ENCODE measurements at places on chromosomes 2 and 18.

GRCh38 chr2:8004250-8004681 is 677.6 kb upstream of the ID2 start:
- DNase-seq = no peak

DNA sequence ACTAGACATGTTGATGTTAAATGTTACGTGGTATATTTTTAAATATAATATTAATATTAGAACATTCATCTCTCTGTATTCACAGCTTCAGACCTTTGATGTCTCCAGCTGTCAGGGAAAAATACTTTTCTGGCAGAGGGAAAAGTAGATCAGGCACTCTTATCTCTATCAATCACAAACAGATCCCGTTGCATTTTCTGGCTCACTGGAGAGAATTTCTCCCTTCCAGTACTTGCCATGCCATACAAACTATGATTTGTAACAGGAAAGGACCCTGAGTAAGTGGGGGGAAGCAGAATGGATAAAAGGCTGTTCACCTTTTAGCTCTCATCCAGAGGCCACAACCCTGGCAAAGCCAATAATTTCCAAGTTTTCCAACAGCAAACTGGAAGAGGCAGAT is 158.0 kb downstream of the TCF4 start:
- no peak for DNase-seq

- no peak for DNase-seq
Measured at GRCh38 chr2:84690225-84690624, 173.9 kb downstream of the DNAH6 start.

GRCh38 chr2:154549869-154550268 is 148.6 kb upstream of the KCNJ3 start:
- DNase-seq = no peak

DNA sequence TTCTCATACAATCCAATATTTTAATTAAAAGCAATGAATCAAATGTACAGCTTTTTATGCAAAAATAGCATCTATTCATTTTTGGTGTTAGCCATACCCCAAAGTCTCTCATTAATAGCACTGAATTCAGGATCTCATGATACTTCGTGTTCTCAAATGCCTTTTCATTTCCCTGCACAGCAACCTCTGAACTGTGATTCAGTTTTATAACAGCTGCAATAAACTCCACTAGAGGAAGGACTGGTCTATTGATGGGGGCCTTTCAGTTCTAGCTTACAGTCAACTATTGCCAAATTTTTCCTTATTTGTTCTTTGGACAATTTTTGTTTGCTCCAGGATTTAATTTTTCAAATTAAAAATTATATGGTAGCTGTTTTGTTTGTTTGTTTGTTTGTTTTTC is 4.8 kb upstream of the TMEM87B start:
- DNase-seq = no peak

DNA sequence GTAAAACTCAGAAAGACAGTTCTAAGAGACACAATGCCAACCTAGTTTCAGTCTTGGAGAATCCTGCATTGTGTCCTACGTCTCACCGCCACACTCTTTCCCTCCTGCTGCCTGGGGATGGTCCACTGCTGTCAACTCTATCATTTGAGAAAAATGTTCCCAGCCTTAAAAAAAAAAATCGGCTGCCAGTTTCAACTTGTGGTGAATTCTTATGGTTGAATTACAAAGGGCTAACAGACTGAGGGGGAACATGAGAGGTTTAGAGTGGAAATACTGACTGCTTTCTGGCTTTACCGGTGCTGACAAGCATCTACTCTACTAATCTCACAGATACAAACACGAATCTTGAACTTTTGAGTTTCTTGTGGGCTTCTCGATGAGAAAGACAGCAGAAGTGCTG is 74.0 kb downstream of the NAB1 start:
- no peak for DNase-seq

DNA sequence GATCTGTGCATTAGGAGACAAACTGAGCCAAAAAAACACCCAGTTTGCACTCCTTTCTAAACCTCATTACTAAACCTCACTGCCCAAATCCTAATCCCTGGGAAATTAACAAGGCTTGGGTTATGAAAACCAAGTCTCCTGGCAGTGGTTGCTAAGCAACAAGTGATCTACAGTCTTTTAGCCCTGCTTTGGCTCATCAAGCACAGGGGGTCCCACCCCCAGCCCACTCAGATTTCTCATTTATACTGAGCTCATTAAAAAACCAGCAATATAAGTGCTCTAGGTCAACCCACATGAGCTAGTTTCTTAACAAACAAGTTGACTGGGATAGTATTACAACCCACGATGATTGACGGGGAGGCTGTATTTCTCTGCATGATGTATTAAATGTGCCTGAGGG is 18.4 kb downstream of the DNER start:
- no peak for DNase-seq

DNA sequence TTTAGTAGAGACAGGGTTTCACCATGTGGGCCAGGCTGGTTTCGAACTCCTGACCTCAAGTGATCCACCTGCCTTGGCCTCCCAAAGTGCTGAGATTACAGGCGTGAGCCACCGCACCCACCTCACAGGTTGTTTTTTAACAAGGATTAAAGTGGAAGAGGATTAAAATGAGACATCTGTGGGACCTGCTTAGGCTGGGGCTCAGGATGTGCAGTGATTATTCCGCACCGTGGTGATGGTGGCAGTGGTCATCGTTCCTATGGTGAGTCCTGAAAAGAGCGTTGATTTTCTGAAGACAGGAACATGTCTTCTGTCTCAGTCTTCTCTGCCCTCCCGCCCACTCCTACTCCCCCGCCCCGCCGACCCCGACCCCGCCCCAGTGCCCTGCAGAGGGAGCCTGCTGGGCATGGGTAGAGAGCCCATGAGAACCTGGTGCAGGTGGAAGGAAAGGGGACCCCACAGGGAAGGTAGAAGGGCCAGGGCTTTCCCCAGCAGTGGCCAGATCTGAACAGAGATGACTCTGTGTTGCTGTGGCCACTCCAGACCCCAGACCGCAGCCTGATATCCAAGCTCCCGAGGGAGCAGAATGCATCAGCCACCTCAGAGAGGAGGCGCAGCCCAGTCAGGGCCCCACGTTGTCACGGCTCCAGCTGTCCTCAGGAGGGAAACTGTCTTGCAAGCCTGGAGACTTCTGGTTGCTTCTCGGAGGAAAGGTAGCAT is 34.5 kb upstream of the FOSL2 start:
- DNase-seq = no peak

DNA sequence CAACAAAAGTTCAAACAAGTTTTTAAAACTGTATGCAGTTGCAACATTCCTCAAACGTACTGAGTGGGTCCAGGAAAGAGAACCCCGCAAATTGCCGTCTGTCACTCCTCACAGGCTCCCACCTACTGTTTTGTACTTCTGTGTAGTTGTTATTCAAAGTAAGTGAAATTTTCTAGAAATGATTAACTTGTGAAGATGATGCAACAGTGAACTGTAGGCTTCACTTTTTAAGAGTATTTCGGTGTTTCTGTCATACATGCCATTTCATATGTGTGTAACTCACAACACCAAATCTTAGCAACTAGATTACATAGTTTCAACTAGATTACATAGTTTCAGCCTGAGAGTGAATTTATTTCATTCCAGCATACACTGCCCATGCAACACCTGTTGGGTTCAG is 226.0 kb upstream of the TANK start:
- DNase-seq = no peak

DNA sequence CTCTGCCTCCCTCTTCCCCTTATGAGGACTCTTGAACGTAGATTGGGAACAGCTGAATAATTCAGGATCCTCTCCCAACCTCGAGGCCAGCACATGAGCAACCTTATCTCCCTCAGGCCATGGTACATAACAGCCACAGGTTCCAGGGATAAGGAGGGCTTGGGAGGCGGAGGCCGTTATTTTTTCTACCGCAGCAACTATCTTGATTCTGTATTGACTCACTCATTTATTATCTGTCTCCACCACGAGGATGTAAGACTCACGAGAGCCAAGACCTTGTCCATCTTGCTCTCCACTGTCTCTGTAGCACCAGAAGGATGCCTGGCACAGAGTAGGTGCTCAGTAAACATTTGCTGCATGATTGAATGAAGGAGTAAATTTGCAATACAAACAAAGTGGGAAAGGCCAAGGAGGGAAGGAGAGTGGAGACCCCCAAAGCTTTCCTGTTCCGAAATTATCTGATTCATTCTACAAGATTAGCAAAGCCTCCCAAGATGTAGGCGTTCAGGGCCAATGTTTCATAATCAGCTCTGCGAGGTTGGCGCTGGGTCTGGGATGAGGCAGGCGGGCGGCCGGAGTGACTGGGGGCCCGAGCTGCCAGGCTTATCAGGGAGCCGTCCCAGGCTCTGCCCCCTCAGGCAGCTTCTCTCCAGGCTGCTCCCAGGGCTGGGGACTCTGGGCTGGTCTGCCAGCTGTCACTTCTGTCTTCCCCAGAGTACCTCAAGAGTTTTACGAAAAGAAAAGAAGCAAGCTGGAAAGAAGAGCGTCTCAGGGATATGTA is 31.6 kb downstream of the INPP5D start:
- no peak for DNase-seq

GRCh38 chr18:8863427-8863826 is 158.1 kb downstream of the MTCL1 start:
- no peak for DNase-seq

GRCh38 chr2:226644399-226644865 is 155.2 kb downstream of the IRS1 start:
- DNase-seq = no peak

DNA sequence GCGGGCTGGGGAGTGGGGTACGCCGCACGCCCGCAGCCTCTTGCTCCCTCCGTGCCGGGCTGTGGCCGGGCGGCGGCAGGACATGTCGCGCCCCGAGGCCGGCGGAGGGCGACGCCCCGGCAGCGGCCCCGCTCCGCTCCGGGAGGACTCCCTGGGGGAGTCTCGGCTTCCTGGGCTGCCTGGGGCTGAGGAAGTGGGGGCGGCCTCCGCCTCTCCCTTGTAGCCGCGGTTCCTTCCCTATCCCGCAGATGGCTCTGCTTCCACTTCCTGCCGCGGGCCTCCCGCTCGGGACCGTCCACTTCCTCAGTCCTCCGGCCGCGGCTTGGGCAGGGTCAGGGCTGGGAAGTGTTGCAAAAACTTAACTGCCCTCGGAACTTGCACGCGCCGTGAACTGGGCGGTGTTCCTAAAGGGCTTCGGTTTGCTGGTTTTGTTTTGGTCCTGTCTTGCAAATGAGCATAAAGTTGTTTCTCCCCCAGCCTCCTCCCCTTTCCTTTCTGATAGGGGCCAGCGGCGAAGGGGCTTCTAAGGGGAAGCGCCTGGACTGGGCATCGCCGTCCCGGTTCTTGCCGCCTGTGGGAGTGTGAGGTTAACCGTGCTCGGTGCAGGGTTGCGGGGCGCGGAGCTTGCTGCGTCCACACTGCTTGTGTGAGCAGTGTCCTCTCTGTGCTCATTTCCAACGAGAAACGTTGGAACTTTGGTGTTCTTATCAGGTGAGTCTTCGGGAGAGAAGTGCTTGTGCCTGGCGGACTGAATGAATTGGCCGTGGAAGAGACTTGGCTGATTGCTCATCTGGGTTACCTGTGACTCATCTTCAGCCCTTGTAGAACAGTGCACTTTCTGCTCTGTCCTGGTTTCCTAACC is 600 bp downstream of the RALB start:
- peak; percentile 34 for DNase-seq

GRCh38 chr2:31962757-31963361 is 47.9 kb downstream of the MEMO1 start:
- no peak for DNase-seq

DNA sequence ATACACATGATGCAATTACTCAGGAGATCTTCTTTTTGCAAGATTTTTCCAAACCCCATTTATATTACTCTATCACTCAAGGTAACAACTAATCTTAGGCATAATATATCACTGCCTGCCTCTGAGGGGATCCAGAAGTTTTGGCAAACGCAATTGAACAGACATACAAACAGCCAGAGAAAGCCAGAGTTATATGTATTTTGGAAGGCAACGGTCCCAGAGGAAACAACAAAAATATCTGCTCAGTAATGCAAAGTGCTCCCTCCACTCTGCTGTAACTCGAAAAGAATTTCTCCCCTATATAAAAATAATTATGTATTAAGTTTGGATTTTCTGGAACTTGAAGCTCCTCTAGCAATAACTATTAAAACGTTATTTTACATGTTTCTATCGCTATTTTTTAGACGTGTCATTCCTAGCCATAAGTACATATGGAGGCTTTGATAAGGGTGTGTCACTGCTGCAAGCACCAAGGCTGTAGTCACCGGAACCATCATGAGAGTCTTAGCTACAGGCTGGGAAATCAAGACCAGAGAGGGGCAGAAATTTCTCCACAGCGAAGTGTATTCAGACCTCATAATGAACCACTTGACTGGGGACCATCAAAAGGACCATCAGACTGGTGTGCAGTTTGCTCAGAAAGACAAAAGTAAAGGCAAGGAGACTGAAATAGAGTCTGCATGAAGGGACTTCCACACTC is 3.7 kb upstream of the GKN1 start:
- no peak for DNase-seq

- no peak for DNase-seq
Measured at GRCh38 chr18:31954349-31954748, 11.4 kb upstream of the TRAPPC8 start.

GRCh38 chr2:106160786-106161261 is 33.3 kb downstream of the UXS1 start:
- DNase-seq = no peak

- DNase-seq = no peak
Measured at GRCh38 chr2:158999458-158999857, 31.0 kb downstream of the TANC1 start.

DNA sequence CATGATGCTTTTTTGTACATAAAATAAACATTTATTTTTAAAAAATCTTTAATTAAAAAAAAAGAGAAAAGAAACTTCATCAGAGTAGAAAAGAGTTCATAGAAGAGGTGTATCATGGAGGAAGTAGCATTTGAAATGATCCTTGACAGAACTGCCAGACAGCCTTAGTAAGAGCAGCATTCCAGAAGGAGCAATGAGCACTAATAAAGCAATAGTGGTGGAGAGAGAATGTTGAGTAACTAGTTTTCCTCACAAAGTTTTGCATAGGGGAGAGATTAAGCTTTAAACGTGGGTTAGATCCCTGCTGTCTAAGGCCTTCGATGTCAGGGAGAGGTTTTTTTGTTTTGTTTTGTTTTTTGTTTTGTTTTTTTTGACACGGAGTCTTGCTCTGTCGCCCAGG is 29.8 kb upstream of the METTL21A start:
- DNase-seq = no peak

GRCh38 chr18:54359233-54359632 is 1.5 kb downstream of the C18orf54 start:
- DNase-seq = no peak

DNA sequence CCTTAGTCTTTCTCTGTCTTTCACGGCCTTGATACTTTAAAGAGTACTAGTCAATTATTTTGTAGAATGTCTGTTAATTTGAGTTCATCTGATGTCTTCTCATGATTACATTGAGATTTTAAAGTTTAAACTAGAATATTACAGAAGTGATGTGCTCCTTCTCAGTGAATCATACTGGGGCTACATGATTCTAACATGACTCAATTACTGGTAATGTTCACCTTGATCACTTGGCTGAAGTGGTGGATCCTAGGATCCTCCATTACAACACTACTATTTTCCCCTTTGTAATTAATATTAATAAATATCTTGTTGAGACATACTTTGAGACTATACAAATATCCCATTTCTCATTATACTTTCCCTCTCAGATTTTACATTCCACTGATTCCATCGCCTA is 148.5 kb downstream of the CAMKMT start:
- DNase-seq = no peak
